Panc1 (cell line): ENCODE measurements at places on chromosomes 2 and 18.
A peak's percentile ranks its signal among the peaks of the same experiment; 100 is the strongest.

GRCh38 chr2:18856765-18857164 is 267.4 kb upstream of the NT5C1B start:
- no peak for DNase-seq
- H3K36me3 ChIP-seq: no peaks in the 10 kb centered on the region
- H3K4me3 ChIP-seq: no peak overlapping the region
- no peak overlapping the region for H3K27ac ChIP-seq
- H3K27me3 ChIP-seq: no peaks in the 10 kb centered on the region
- no peaks in the 10 kb centered on the region for H3K4me1 ChIP-seq

DNA sequence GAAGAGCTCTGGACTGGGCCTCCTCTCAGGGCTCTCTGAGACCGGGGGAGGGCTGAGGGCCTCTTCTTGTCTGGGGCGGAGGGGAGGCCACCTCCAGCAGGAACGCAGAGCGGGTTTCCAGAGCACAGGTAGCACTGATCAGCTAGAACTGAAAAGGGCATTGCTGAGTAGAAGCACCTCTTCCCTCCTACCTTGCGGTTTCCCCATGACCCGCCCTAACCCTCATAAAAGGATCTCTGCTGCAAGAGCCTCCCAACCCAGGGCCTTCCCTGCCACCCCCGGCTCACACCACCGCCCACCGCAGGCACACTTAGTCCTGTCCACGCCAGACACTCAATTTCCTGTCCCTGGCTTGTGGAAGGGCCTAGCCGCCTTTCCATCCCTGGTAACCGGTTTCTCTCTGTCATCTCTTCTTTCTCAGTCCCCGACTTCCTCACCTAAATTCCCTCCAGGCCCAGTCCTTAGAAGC is 966 bp downstream of the ADCY3 start:
- no peaks in the 10 kb centered on the region for H3K36me3 ChIP-seq
- 0 out of 2 replicates have a peak, but pooled peaks cover 3% of the 10 kb centered on the region for H3K4me1 ChIP-seq
- DNase-seq: no peak
- no peaks in the 10 kb centered on the region for H3K27me3 ChIP-seq
- peak overlapping the region; percentile 72; the same call in 1 of the 2 replicates for H3K27ac ChIP-seq

DNA sequence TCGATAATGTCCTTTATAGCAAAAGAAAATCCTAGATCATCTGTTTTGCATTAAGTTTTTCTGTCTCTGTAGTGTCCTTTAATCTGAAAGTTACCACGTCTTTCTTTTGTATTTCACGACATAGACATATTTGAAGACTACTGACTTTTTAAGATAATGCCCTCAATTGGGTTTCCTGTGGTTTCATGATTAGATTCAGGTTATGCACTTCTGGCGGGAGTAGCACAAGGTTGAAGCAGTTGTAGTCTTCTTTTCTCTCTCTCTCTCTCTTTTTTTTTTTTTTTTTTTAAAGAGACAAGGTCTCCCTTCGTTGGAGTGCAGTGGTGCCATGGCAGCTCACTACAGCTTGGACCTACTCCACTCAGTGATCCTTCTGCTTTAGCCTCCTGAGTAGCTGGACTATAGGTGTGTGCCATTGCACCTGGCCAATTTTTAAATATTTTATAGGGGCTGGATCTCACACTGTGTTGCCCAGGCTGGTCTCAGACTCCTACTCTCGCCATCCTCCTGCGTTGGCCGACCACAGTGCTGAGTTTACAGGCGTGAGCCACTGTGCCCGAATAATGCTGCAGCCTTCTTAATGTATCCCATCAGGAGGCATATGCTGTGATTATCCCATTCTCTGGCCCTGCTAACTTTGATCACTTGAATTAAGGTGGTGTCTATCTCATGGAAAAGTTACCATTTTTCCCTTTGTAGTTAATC is 3.9 kb downstream of the INPP4A start:
- DNase-seq: no peak
- H3K4me1 ChIP-seq: peaks cover 10% of the 10 kb centered on the region
- no peak overlapping the region for H3K27ac ChIP-seq
- H3K4me3 ChIP-seq: no peak overlapping the region
- no peaks in the 10 kb centered on the region for H3K27me3 ChIP-seq

DNA sequence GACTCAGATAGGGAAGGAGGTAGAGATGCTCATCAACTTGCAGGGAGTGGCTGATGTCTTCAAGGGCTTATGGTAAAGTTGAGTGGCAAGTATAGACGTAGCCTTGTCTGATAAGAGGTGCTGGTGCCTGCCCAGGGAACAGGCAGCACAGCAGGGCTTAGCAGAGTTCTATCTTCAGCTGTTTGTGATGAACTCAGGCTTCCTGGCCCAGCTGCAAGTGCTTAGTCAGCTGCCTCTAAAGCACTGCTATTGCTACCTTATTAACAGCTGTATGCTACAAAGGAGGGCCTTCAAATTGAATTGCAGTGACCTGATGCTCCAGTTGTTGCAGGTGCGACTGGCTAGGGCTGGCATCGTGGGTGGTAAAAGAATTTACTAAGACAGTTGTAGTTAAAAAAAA is 82.1 kb downstream of the TSN start:
- H3K4me3 ChIP-seq: no peak overlapping the region
- no peak for DNase-seq
- H3K36me3 ChIP-seq: no peaks in the 10 kb centered on the region
- no peaks in the 10 kb centered on the region; the same call in 1 of the 2 replicates for H3K4me1 ChIP-seq

DNA sequence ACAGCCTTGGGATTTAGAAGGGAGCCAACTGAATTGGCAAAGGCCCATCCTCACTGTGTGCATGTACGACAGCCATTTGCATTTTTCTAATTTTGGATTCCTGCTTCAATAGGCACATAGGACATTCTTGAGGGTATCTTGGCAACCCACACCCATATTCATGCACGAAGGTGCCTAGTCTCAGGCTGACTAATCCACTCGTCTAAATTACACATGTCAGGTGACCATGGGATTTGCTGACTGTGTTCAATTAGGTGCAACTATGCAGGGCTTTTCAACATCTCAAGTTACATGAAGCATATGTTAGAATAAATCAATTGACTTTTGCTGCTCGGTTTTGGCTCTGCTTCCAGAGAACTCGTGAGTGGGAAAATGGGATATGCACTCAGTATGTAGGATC is 249.7 kb downstream of the SP3 start:
- no peaks in the 10 kb centered on the region for H3K36me3 ChIP-seq
- no peaks in the 10 kb centered on the region for H3K4me1 ChIP-seq
- H3K27ac ChIP-seq: no peak overlapping the region
- no peak overlapping the region for H3K4me3 ChIP-seq

GRCh38 chr2:119659601-119660342 is 19.2 kb upstream of the TMEM177 start:
- no peaks in the 10 kb centered on the region for H3K4me1 ChIP-seq
- no peaks in the 10 kb centered on the region for H3K36me3 ChIP-seq
- H3K4me3 ChIP-seq: no peak overlapping the region
- H3K27ac ChIP-seq: no peak overlapping the region
- peak; percentile 46 for DNase-seq

DNA sequence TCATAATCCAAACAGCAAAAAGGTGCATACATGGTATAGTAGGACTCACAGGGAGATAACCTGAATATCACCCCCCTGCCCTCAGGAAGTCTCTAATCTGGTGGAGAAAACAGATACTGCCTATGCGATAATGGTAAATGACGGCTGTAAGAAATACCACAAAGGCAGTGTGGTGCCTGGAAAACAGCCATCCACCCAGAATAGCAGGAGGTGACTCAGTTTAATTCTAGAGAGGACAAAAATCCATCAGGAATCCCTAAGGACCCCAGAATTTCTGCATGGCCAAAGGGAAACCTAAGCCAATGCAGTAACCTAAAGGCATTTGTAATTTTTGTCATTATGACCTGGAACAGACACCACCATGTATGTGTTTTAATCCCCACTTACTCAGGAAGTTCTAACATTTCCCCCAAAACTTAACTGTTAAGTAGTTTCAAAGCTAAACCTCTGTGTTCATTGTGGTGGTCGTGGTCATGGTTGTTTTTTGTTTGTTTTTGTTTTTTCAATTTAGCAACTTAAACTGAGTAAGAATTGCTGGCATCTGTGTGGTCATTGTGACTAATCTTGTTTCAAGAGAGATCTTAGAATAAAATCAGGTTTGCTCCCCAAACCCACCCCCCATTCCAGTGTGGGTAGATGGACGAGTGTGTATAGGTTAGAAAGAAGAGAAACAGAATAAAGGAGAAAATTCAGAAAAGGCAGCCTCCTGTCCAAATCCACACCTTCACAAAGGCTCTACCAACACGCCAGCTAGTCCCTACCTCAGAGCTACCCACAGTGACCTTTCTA is 121.5 kb upstream of the CDCA7 start:
- H3K27ac ChIP-seq: no peak overlapping the region
- no peak for DNase-seq
- no peaks in the 10 kb centered on the region for H3K27me3 ChIP-seq

DNA sequence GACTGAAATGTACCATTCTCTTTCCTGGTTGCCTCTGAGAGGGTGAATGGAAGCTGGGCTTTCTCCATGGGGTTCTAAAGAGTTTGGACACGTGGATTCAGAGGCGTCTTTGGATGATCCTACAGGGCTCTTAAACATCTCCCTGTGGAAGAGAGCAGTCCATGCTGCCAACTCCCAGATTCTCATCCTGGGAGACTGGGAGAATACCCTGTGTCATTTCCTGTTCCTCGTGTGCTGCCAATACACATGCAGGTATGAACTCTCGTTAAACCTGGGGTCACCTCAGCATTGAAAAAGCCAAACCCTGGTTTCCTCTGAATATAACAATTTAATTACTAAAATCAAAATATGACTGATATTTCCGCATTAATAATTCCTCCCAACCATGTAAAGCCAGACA is 73.3 kb upstream of the NT5C1B start:
- H3K27me3 ChIP-seq: no peaks in the 10 kb centered on the region
- H3K36me3 ChIP-seq: no peaks in the 10 kb centered on the region
- no peaks in the 10 kb centered on the region for H3K4me1 ChIP-seq
- no peak overlapping the region for H3K4me3 ChIP-seq
- no peak for DNase-seq

GRCh38 chr18:49668574-49669275 is 106.9 kb downstream of the LIPG start:
- DNase-seq: no peak
- H3K4me1 ChIP-seq: no peaks in the 10 kb centered on the region
- H3K27ac ChIP-seq: peak overlapping the region; percentile 23; the same call in 1 of the 2 replicates
- H3K27me3 ChIP-seq: no peaks in the 10 kb centered on the region
- H3K4me3 ChIP-seq: no peak overlapping the region
- no peaks in the 10 kb centered on the region for H3K36me3 ChIP-seq

- H3K4me1 ChIP-seq: no peaks in the 10 kb centered on the region
- no peaks in the 10 kb centered on the region for H3K36me3 ChIP-seq
- H3K27ac ChIP-seq: no peak overlapping the region
- no peaks in the 10 kb centered on the region for H3K27me3 ChIP-seq
Measured at GRCh38 chr2:49403637-49404036, 249.3 kb upstream of the FSHR start.

- no peaks in the 10 kb centered on the region for H3K4me1 ChIP-seq
- no peaks in the 10 kb centered on the region for H3K36me3 ChIP-seq
- H3K4me3 ChIP-seq: no peak overlapping the region
- H3K27ac ChIP-seq: no peak overlapping the region
Measured at GRCh38 chr18:5759194-5759593, 136.1 kb downstream of the TMEM200C start.

GRCh38 chr2:20194097-20195015 is 30.6 kb downstream of the SDC1 start:
- no peak overlapping the region for H3K4me3 ChIP-seq
- DNase-seq: no peak
- H3K27ac ChIP-seq: no peak overlapping the region
- H3K36me3 ChIP-seq: no peaks in the 10 kb centered on the region
- no peaks in the 10 kb centered on the region for H3K27me3 ChIP-seq
- no peaks in the 10 kb centered on the region for H3K4me1 ChIP-seq

- H3K4me3 ChIP-seq: no peak overlapping the region
- no peak overlapping the region for H3K27ac ChIP-seq
- no peaks in the 10 kb centered on the region for H3K36me3 ChIP-seq
- H3K4me1 ChIP-seq: no peaks in the 10 kb centered on the region
Measured at GRCh38 chr18:6412933-6413472, 1.7 kb downstream of the L3MBTL4 start.

DNA sequence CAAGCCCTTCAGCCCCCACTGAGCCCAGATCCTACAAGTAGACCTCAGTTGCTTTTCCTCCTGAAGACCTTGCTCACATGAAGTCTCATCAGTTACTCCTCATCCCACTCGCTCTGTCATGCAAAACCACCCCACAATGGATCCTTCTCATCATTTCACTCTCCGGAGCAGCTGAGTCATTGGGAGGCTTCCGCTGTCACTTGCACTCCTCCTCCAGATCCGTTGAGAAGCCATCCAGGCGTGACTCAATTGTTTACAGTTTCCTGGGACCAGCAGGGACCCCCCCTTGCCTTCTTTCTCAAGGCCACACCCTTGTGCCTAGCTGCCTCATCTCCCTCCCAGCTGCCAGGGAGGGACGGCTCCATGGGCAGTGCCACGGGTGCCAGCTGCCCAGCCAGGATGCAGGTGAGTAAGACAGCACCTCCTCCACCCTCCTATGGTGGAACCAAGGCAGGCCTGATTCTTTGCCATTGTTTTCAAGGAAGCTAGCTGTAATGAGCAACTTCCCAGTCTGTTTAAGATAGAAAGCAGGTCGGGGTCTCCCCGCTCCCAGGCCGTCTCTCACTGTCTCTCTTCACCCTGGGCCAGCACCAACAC is 16.3 kb downstream of the GPR55 start:
- no peaks in the 10 kb centered on the region for H3K27me3 ChIP-seq
- DNase-seq: no peak

GRCh38 chr2:84741182-84741822 is 139.6 kb downstream of the TRABD2A start:
- no peaks in the 10 kb centered on the region for H3K36me3 ChIP-seq
- no peak overlapping the region for H3K27ac ChIP-seq
- no peaks in the 10 kb centered on the region for H3K4me1 ChIP-seq

- no peak for DNase-seq
- no peak overlapping the region for H3K4me3 ChIP-seq
- H3K36me3 ChIP-seq: no peaks in the 10 kb centered on the region
- H3K4me1 ChIP-seq: no peaks in the 10 kb centered on the region
- H3K27me3 ChIP-seq: no peaks in the 10 kb centered on the region
- H3K27ac ChIP-seq: no peak overlapping the region
Measured at GRCh38 chr2:236643480-236643879, 73.9 kb downstream of the ACKR3 start.

DNA sequence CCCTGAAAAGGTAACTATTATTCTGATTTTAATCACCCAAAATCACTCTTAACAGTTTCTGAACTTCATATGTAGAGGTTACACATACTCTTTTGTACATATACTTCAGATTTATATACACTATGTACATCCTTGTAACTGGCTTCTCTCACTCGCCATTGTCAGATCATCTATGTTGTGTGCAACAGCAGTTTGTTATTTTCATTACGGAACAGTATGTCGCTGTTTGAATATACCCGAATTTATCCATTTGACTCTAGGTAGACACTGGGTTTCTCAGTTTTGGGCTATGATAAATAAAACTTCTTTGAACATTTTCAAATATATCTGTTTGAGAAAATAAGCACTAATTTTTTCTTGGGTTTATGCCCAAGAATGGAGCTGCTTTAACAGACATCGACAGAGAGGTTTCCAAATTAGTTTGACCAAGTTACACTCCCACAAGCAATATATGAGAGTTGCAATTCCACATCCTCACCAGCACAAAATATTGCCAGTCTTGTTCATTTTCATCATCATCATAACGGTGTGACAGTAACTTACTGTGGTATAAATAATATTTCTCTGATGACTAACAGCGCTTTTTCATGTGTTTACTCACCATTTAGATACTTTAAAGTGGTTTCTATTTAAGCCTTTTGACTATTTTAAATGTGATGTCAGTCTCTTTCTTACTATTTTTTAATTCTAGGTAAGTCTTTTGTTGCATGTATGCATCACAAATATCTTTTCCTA is 80.9 kb downstream of the SMC6 start:
- no peak overlapping the region for H3K27ac ChIP-seq
- no peaks in the 10 kb centered on the region for H3K4me1 ChIP-seq
- H3K36me3 ChIP-seq: peaks cover 23% of the 10 kb centered on the region; the same call in 1 of the 2 replicates
- no peaks in the 10 kb centered on the region for H3K27me3 ChIP-seq
- no peak for DNase-seq

- no peak for DNase-seq
- no peaks in the 10 kb centered on the region for H3K4me1 ChIP-seq
- no peak overlapping the region for H3K4me3 ChIP-seq
Measured at GRCh38 chr18:58934356-58934755, 69.7 kb downstream of the ZNF532 start.
